ENCODE measurements at places on chromosomes 4 and X.

DNA sequence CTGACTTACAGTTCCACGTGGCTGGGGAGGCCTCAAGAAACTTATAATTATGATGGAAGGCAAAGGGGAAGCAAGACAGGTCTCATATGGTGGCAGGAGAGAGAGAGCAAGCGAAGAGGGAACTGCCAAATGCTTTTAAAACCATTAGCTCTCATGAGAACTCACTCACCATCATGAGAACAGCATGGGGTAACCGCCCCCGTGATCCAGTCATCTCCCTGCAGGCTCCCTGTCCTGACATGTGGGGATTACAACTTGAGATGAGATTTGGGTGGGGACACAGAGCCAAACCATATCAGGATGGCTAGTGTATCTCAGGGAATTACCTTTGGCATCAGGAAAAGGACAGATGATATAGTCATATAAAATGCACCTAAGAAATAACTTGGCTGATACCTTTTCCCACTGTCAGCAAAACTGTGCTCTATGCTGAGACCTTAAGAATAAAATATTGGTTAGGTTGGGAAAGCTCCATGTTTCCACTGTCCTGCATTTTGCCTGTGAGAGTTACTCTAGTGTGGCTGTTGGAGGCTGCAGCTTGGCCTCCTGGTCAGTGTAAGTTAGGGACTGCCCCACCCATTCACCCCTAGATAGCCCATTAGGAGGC, 110.3 kb downstream of the UCHL1 start:
- no peak for DNase-seq
- no peaks in the 10 kb centered on the region for H3K36me3 ChIP-seq
- H3K27ac ChIP-seq = no peak overlapping the region
- H3K4me3 ChIP-seq = no peak overlapping the region

- H3K27me3 ChIP-seq = no peaks in the 10 kb centered on the region
- no peak overlapping the region for H3K27ac ChIP-seq
- no peaks in the 10 kb centered on the region for H3K36me3 ChIP-seq
- H3K4me3 ChIP-seq = peak overlapping the region; percentile 43
These were observed 57.6 kb upstream of the LGI2 start for GRCh38 chr4:25088093-25088952.

GRCh38 chr4:54495641-54496040, 162.1 kb upstream of the KIT start:
- no peaks in the 10 kb centered on the region for H3K27me3 ChIP-seq
- H3K36me3 ChIP-seq = no peaks in the 10 kb centered on the region
- no peak for DNase-seq
- no peak overlapping the region for H3K27ac ChIP-seq
- H3K4me3 ChIP-seq = no peak overlapping the region

GRCh38 chr4:101032541-101032940, 314.8 kb downstream of the PPP3CA start:
- H3K27me3 ChIP-seq = no peaks in the 10 kb centered on the region
- no peaks in the 10 kb centered on the region for H3K36me3 ChIP-seq
- no peak for DNase-seq
- H3K4me3 ChIP-seq = no peak overlapping the region
- no peaks in the 10 kb centered on the region for H3K4me1 ChIP-seq
- H3K27ac ChIP-seq = no peak overlapping the region
